ENCODE measurements at places on chromosomes 1 and 21.

DNA sequence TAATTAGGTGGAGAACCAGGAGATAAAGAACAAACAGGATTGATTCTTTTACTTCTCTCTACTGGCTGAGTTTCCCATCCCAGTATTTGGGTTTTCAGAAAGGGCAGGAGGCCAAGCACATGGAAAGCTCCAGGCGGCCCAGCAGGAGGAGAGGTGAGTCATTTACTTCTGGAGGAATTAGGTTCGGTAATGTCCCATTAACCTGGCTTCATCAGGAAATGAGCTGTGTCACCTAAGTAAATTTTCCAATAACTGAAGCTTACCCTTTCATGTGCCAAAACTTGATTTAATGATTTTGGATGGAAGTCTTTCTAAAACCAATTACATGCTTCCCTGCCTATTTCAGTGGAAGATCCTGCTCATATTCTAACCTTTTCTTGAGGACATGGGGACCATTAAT, 257.6 kb upstream of the USP24 start:
- DNase-seq: peak; percentile 67

DNA sequence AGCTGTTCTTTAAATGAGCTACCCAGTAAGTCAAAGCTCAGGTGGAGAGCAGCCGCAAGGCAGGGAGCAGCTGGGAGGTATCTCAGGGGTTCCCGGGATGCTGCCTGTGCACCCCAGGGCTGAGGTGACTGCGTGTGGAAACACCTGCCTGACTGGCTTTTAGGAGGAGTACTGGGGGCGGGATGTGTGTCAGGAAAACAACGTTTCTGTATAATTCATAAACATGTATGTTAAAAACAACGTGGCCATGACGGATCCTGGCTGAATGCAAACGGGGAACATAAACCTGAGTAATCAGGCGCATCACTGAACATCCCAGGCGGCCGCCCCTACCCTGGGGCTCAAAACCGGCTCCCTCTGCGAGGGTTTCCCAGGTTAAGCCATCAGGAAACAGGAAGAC, 1.5 kb downstream of the C1orf159 start:
- DNase-seq: no peak

DNA sequence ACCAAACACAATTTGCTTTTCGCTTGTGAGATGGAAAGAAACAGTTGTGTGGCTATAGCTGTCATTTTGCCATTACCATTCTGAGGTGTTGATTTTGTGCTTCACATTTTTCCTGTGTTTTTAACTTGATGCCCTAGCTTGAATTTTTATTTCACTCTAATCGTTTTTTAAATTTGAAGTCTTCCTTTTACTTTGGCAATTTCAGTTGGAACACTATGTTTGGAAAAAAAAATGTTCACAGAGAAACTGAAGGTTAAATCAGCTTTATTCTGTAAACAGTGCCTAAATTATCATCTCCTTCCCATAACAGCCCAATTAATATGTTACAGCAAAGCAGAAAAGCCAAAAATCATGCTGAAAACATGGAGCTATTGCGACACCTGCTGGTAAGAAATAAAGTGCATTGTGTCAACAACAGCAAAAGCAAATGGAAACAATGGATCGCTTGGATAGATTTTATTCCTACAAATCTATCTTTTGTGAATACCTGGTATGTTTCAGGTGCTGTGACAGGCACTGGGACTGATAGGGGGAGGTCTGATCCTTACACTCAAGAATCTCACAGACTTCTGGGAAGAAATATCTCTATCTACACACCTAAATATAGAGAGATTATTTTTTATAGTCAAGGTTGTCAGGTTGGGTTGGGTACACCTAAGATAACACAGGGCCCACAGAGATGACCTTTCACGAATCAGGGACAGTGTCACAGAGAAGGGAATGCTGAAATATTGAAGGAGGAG, 16.2 kb upstream of the ERICH3 start:
- peak; percentile 87 for DNase-seq

GRCh38 chr1:183185941-183186490, at the start of gene LAMC2:
TSS of gene LAMC2 (plus strand) at chr1:183186264. CDS start at chr1:183186353, 89 bp downstream.
- peak; percentile 74 for DNase-seq

- DNase-seq: no peak
Measured at GRCh38 chr1:39940253-39940652, 14.7 kb upstream of the MFSD2A start.

DNA sequence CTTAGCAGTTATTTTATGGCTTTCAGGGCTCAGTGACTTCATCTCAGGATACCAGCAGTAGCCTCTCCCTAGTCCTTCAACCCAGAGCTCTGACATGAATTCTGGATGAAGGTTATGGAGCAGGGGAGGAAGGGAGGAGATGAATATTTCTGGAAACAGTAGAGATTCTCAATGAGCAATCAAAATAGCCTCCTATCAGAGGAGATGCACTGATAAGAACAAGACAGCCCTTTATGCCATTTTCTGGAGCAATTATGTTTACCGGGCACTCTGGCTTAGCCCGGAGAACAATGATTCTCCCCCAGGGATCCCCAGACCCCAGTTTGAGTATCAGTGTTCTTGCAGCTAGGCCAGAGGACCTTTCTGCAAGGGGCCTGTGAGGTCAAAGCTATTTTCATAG, 37.9 kb upstream of the EDARADD start:
- DNase-seq: no peak

GRCh38 chr1:9455487-9456234, 83.6 kb upstream of the SLC25A33 start:
- DNase-seq: peak; percentile 80

GRCh38 chr1:9714257-9714718, 62.8 kb downstream of the PIK3CD start:
- no peak for DNase-seq
